ENCODE measurements at places on chromosomes 16 and 17. TPM values are rescaled to one million over a fixed set of nuclear protein-coding genes. Genes with fewer than 3 reads are reported as not detected.

The TBC1D3E gene
- not detected for polyA plus RNA-seq

The ZNF423 gene
- 0.01 TPM for polyA plus RNA-seq

The ANKS4B gene
- polyA plus RNA-seq, result not detected

The CDH5 gene
- polyA plus RNA-seq, result 0.03 TPM

The CPNE7 gene
- polyA plus RNA-seq, result 1.2 TPM

The RPS2 gene
- polyA plus RNA-seq, result 3,984 TPM

The TRPV3 gene
- 1.4 TPM for polyA plus RNA-seq

The TIGD7 gene
- 0.39 TPM for polyA plus RNA-seq

The ASGR1 gene
- polyA plus RNA-seq, result 0.25 TPM

The KCNG4 gene
- polyA plus RNA-seq, result not detected

The NKD1 gene
- 0.19 TPM for polyA plus RNA-seq

The TAC4 gene
- polyA plus RNA-seq, result not detected

The HOXB4 gene
- polyA plus RNA-seq, result 0.01 TPM

The HAS3 gene
- polyA plus RNA-seq, result 58.0 TPM

The CHTF18 gene
- 20.2 TPM for polyA plus RNA-seq

The KRTAP4-5 gene
- polyA plus RNA-seq, result not detected

The GLYR1 gene
- polyA plus RNA-seq, result 31.3 TPM

The NXPH3 gene
- 0.23 TPM for polyA plus RNA-seq

The GCGR gene
- polyA plus RNA-seq, result not detected

The TBC1D3L gene
- 4.4 TPM for polyA plus RNA-seq

The CCDC200 gene
- polyA plus RNA-seq, result not detected

The ABCC6 gene
- polyA plus RNA-seq, result 0.20 TPM

The TBC1D28 gene
- not detected for polyA plus RNA-seq

The KRTAP9-8 gene
- polyA plus RNA-seq, result not detected

The TBC1D10B gene
- 26.3 TPM for polyA plus RNA-seq

The PIRT gene
- not detected for polyA plus RNA-seq

The DNAH3 gene
- 0.48 TPM for polyA plus RNA-seq

The SRCAP gene
- polyA plus RNA-seq, result 3.9 TPM

The HOXB8 gene
- polyA plus RNA-seq, result not detected

The HASPIN gene
- 7.6 TPM for polyA plus RNA-seq

The PRSS33 gene
- polyA plus RNA-seq, result not detected

The SRCIN1 gene
- 0.71 TPM for polyA plus RNA-seq

The TP53TG3C gene
- not detected for polyA plus RNA-seq

The ITGAX gene
- polyA plus RNA-seq, result 0.25 TPM

The HES7 gene
- polyA plus RNA-seq, result 0.34 TPM

The VPS35L gene
- 32.2 TPM for polyA plus RNA-seq

The WRAP53 gene
- polyA plus RNA-seq, result 14.1 TPM

The CCL3 gene
- polyA plus RNA-seq, result not detected

The OTOP3 gene
- not detected for polyA plus RNA-seq

The DPH1 gene
- 27.4 TPM for polyA plus RNA-seq

The OTOP2 gene
- not detected for polyA plus RNA-seq

The RNF227 gene
- polyA plus RNA-seq, result 5.3 TPM

The TEKT5 gene
- not detected for polyA plus RNA-seq

The TBC1D26 gene
- not detected for polyA plus RNA-seq

The KRTAP4-1 gene
- polyA plus RNA-seq, result not detected

The UNC13D gene
- 1.3 TPM for polyA plus RNA-seq

The HBM gene
- not detected for polyA plus RNA-seq

The LGALS9B gene
- not detected for polyA plus RNA-seq

The SLC46A1 gene
- polyA plus RNA-seq, result 11.6 TPM

The FXR2 gene
- 40.8 TPM for polyA plus RNA-seq

The FSCN2 gene
- 0.03 TPM for polyA plus RNA-seq

The CTRL gene
- 0.46 TPM for polyA plus RNA-seq

The G6PC1 gene
- polyA plus RNA-seq, result not detected

The SLC9A5 gene
- 0.37 TPM for polyA plus RNA-seq

The DNAH2 gene
- 1.5 TPM for polyA plus RNA-seq

The CES1 gene
- polyA plus RNA-seq, result 0.07 TPM

Measured in mammary epithelial cell (primary cell).